ENCODE measurements at places on chromosomes 3 and 15.

- no peak for DNase-seq
These were observed 20.4 kb downstream of the RARRES1 start for GRCh38 chr3:158711886-158712285.

DNA sequence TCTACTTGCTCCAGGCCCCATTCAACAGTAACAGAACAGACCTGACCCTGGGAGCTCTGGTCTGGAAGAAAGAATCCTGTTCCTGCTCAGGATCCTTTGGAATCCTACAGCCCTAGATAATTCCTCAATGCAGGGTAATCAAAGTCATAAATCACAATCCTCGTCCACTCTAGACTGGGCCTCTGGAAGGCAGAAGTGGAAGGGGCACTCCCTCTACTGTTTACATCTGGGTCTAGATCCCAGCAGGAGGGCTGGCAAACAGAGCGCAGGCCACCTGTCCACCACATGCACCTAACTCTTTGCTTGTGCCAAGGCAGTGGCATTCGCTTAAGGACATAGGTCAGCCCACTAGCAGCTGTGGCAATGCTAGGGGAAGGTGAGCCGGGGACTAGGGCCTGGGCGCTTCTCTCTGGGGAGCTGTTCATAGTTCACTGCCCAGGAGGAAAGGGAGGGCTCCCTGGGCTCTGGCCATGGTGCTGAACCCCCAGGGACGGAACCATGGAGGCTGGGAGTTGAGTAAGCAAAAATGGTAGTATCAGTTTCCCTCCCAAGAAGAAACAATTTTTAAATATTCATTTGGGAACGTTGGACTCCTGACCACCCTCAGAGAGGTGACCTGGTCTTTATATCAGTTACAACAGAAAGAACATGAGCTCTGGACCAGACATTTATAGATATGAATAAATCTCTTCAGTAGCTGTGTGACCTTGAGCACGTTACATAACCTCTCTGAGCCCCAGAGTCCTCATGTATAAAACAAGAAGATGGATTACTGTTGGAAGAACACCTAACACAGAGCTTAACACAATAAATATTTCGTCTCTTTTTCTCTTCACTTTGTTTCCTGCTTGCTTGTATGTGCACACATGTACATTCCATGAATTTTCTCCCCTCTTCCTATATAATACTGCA, 90.2 kb downstream of the NTRK3 start:
- no peak for DNase-seq

GRCh38 chr3:188389711-188390342, 235.9 kb downstream of the LPP start:
- no peak for DNase-seq

DNA sequence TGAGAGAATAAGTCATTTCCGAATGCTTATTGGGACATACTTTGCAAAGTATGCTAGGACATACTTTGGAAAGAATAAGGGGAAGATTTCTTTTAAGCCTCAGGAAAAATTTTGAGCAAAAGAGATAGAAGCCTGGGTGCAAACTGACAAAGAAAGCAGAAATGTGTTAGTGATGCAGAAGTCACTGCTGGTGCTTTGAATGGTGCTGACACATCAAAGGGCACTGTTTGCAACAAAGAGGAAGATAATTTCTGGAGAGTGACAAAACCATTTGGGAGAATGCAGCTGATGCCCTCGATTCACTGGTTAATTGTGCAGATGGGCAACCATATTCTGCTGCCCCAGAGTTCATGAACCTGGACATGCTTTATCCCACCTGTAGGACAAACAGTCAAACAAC, 11.0 kb upstream of the RAP2B start:
- no peak for DNase-seq

DNA sequence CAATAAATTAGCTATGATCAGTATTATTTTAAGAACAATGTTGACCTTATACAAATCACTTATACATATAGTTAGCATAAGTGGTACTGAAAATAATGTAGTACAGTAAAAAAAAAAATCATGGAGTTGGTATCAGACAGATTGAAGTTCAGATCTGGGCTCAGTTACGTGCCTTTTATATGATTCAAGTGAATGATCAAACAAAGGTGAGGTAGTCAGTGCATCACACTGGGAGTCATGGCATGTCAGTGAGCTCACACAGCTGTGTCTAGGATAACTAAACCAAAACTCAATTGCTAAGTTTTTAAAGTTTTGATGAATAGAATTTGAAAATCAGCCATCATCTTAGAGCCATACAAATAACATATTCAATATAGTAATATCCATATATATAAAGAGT, 11.2 kb upstream of the CCR8 start:
- DNase-seq: no peak

DNA sequence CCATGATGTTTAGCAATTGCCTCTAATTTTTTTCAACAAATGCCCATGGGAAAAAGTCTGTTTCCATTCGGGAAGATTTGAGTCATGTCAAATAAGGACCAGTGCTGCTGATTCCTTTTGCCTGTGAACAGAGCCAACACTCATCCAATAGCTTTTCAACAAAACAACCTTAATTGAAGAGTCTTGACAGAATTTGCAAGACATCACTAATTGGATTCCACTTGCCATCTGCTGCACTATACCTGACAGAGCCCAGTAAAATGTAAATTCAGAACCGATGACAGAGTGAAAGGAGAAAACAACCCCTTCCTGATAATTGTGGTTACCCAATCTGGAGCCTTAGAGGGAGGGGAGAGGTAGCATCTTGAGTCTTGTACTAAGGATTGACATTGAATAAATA, 426.7 kb downstream of the AGBL1 start:
- DNase-seq: no peak

DNA sequence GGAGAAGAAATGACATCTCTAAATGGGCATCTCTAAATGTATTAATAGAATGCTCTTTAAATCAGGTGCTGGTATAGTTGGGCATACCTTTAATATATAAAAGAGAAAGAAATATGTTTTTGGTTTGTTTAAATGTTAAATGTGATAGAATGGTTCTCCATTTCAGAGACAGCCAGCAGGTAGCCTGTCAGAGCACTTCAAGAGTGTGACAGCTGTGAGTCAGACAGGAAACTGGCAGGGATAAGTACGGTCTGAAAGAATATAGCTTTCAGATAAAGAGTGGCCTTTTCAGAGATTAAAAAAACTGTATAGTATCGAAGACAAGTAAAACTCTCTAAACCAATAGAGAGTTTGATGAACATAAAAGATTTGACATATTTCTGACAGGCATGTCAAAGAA, 654.1 kb downstream of the IGSF11 start:
- no peak for DNase-seq

DNA sequence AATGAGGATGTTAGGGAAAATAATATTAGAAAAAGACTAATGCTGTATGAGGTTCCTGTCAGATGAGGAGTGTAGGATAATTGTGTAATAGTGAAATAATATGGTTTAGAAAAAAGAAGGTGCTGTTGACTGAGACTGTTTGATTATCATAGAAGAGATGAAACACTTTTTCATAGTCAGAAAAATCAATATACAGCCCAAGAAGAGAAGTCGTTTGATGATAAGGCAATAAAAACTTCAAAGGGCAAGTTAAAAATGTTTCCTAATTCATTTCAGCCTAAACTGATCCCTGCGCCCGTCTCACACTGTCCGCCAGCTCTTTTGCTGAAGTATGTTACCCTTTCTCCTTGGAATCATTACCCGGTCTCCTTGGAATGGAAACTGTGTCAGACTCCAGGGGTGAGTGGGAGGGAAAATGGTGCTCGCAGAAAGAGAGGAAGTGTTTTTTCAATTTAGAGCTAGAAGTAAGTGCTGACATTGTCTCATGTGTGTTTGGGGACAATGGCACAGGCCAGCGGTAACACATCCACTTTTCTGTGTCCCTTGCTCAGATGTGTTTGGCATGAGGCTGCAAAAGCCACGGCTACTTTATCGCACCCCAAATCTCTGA, 23.6 kb downstream of the DUT start:
- DNase-seq: no peak

DNA sequence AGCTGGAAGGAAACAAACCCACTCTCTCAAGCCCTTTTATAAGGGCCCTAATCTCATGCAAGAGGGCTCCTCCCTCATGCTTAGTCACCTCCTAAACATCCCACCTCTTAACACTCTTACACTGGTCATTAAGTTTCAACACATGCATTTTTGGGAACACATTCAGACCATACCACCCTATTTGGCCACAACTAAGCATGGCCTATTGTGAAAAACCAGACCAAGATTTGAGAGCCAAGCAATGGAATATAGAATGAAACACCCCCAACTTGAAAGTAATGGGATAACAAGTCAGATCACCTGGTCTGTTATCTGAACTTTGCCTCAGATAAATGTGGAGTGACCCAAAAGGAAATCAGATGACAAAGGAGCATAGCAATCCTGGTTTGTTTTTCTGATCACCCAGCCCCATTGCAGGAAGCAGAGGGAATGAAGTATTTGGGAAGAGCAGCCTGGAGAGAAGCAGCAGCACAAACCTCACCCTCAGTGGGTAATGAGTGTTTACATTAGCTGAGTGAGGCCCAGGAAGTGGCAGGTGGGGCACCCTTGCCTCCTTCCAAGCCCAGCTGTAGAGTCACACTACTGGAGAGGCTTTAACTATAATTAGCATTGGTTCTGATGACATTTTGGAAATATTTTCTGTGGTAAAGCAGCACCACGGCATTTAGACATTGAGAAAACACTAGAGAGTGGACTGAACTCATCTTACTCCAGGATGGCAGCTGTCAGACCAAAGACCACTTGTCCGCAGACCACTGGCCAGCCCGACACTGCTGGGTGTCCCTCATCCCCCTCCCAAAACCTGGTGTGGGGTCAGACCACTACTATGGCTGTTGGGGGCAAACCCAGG, 48.8 kb upstream of the PRTG start:
- DNase-seq: no peak

- DNase-seq: no peak
These were observed 13.6 kb downstream of the ARF4 start for GRCh38 chr3:57583544-57583943.

- no peak for DNase-seq
These were observed 75.0 kb downstream of the MEGF11 start for GRCh38 chr15:66178531-66178910.

DNA sequence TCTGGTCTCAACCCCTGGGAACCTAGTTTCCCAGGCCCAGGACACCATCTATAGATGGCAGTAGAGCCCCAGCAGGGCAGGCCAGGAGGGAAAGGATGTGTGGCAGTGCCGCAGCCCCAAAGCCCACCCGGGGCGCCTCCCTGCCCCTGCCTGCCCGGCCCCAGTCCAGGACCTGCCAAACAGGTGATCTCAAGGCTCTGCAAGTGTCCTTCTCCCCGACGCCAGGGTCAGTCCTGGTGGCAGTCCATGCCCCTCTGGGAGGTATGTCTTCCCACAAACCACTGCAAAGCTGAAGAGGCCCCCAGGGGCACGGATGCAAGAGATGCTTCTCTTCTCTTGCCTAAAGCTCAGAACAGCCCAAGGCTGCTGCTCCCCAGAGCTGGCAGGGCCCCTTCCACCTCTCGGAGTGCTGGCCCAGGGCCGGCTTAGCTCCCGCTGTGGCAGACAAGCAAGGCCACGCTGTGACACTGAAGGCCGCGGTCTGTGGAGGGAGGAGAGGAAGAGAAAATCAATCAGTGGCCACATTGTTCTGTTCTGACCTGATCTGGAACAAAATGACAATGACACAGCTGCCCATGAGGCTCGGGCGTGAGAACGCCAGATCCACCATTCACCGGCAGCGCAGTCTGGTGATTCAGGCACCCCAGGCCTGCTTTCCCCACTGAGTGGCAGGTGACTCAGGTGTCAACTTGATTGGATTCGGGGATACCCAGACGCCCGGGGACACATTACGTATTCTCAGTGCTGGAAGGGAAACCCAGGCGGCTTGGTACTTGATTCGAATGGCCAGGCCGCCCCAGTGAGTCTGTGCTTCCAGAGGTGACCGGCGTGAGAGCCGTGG, 34.0 kb downstream of the KLHL25 start:
- no peak for DNase-seq

GRCh38 chr3:25727316-25727715, 55.9 kb downstream of the NGLY1 start:
- DNase-seq: no peak

DNA sequence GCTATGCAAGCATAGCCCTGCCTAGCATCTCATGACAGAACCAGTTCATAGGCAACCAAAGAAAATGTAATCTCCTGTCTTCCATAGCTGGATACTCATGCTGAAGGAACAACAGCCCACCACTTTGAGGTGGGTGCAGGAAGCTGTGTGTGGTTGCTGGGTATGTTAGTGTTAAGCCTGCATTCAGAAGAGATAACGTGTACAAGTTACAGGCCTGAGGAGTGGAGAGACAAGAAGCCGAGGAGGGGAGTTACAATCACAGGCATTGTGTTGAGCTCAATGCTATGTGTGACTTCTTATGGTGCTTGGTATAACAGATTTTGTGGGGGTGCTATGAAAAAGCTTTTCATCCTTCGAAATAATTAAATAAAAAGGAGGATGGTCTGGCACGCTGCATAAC, 42.8 kb upstream of the SECISBP2L start:
- no peak for DNase-seq

DNA sequence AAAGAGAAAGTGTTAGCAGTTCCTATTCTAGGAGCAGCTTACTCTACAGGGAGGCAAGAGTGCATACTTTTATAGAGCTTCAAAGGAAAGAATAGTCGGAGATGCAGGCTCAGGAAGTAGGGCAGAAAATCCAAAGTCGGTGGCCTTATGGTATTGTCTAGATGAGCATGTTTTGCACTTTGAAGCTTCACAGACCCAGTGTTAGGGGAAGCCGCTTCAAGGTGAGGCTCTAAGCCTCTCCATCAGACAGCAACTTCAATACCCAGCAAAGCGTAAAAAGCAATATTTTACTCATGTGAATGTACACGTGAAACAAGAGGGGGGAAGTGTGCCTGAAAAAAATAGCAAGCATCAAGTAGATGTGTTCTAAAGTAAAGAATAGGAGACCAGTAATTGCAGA, 125.6 kb upstream of the RASGRP1 start:
- DNase-seq: no peak

- DNase-seq: peak; percentile 52
These were observed 10.8 kb downstream of the FOXL2 start for GRCh38 chr3:138935863-138936740.

- no peak for DNase-seq
These were observed 82.0 kb downstream of the MBNL1 start for GRCh38 chr3:152350776-152351175.

- no peak for DNase-seq
These were observed 132.0 kb downstream of the EEFSEC start for GRCh38 chr3:128285042-128285966.

GRCh38 chr15:31372635-31373091, 46.0 kb downstream of the KLF13 start:
- no peak for DNase-seq

DNA sequence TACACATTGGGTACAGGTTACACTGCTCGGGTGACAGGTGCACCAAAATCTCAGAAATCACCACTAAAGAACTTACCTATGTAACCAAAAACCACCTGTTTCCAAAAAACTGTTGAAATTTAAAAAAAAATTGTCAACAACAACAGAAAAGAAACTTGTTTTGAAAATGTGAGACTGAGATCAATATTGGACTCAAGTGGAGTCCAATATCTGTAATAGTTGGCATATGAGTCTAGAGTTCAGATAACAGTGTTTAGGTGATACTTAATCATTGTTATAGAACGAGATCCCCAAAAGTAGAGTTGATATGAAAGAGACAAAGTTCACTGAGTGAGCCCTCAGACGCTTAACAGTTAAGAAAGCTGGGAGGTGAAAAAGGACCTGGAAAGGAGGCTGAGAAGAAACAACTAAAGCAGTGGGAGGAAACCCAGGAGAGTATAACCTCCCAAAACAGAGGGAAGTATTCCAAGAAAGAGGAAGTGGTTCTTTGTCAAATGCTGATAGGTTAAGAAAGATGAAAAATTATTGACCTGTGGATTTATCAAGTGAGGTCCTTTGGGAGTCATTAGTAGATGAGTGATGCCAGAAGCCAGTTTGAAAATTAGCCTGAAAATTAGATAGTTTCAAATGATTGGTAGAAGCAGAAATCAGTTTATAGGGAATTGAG, 388.6 kb upstream of the DPH6 start:
- DNase-seq: no peak

GRCh38 chr15:81311752-81312464, 12.0 kb downstream of the STARD5 start:
- DNase-seq: no peak

All from HCT116 (cell line).